Endodermal cell (in vitro differentiated cells): ENCODE measurements at places on chromosomes 1 and 21. TPM values are rescaled to one million over a fixed set of nuclear protein-coding genes. Genes with fewer than 3 reads are reported as not detected.
A peak's percentile ranks its signal among the peaks of the same experiment; 100 is the strongest.

DNA sequence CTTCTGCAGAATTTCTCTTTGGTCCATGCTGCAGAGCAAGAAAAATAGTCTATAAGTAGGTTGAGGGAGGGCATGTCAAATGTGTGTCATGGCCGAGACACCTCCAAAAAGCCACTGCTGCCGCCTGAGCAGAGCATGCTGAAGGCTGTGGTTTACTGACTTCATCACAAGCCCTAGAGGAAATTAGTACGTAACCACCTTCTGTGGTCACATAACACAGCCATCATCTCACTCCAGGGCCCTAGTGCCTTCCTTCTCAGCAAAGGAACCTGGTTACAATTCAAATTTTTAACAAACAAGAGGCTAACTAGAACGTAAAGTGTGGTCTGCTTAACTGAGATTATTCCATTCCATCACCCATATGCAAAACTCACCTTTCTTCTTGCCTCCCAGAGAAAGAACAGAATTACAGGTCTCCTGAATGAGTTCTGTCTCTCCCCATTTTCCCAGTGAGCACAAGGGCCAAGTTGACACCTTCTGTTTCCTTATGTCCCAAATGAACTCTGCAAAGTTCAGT is at the start of gene PTPN22:
Gene PTPN22, minus strand, starts transcription at position 116 of the 517 bp plus-strand sequence.
- H3K4me3 ChIP-seq, result no peak within 1 kb of the TSS
- H3K27ac ChIP-seq, result no peak within 1 kb of the TSS
- H3K27me3 ChIP-seq, result no peaks in the 10 kb centered on the region
- H3K36me3 ChIP-seq, result no peaks in the 10 kb centered on the region
- DNase-seq, result peak; percentile 42

- H3K4me3 ChIP-seq, result no peak overlapping the region
- no peak for DNase-seq
- H3K36me3 ChIP-seq, result no peaks in the 10 kb centered on the region
Measured at GRCh38 chr1:203204756-203205155, 18.3 kb upstream of the CHI3L1 start.

The PCSK9 gene
- total RNA-seq, result 26.1 to 57.0 TPM (median 28.2 TPM) in 3 replicates

DNA sequence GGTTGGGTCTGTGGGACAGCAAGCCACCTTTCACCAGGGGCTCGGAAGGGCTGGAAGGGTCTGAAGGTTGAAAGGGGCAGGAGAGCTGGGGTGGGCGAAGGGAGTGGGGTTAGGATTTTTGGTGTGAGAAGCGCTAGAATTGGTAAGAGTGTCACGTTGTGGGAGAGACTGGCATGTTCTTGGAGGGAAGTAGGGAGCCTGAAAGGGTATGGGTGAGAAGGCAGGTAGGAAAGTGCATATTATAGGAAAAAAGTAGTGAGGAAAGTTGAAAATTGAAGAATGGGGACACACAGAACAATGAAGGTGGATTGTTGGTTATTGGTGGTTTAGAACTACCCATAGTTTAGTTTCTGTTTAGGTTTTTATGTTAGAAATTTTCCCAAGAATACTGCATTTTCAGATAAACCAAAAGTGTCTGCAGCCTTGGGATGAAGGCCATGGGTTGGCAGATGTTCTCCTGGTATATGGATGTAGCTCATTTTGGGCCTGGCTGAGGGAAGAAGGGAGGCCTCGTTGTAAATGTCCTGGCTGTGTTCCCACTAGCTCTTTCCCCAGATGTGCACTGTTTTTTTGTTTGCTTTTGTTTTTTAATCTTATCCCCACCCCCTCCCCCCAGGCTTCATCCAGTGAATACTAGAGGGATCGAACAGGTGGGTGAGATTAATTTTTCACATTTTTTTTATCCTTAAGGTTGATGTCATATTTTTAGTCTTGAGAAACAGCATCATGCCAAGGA is 1.2 kb downstream of the LRRC42 start:
- no peak for DNase-seq
- peaks cover 42% of the 10 kb centered on the region for H3K36me3 ChIP-seq
- H3K4me1 ChIP-seq, result peaks cover 9% of the 10 kb centered on the region
- H3K27me3 ChIP-seq, result no peaks in the 10 kb centered on the region
- H3K27ac ChIP-seq, result no peak overlapping the region

The KRTAP10-6 gene
- not detected in 2 replicates for total RNA-seq

- H3K36me3 ChIP-seq, result no peaks in the 10 kb centered on the region
- DNase-seq, result no peak
- no peaks in the 10 kb centered on the region for H3K4me1 ChIP-seq
- H3K4me3 ChIP-seq, result no peak overlapping the region
- no peak overlapping the region for H3K27ac ChIP-seq
Measured at GRCh38 chr1:225354906-225355305, 72.9 kb downstream of the LBR start.

The DPH5 gene
- 34.7 to 49.3 TPM (median 38.7 TPM) in 3 replicates for total RNA-seq

DNA sequence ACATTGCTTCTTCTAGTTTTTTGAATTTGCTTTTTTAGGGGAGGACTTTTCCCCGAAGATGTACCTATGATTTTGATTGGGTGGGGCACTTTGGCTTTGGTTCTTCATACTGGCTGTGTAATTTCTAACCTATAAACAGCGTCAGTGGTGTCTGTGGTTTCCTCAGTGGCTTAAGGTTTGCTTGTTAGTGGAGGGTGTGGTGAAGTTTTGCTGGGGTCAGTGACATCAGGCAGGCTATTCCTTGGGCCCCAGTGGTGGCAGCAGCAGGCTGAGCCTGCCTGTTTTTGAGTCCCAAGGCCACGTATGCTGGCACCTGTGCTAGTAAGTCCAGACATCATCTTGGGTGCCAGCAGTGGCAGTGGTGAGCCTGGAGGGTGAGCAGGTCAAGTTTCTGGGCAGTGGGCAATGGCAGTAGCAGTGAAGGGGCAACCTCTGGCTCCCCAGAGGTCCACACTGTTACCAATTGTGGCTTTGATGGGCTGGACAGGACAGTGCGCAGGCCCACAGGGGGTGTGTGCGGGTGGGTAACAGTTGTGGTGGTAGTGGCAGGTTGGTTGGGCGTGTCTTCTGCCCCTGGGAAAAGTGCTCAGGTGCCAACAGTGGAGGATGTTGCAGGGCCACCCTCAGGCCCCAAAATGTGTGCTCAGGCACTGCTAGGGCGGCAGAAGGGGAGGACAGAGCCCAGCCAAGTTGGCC is 54.9 kb upstream of the B3GALT2 start:
- no peak for DNase-seq
- peaks cover 45% of the 10 kb centered on the region for H3K36me3 ChIP-seq
- no peaks in the 10 kb centered on the region for H3K4me1 ChIP-seq
- no peak overlapping the region for H3K27ac ChIP-seq
- no peak overlapping the region for H3K4me3 ChIP-seq
- H3K27me3 ChIP-seq, result no peaks in the 10 kb centered on the region

- no peak overlapping the region for H3K4me3 ChIP-seq
- no peak for DNase-seq
- H3K36me3 ChIP-seq, result peaks cover 33% of the 10 kb centered on the region
- H3K4me1 ChIP-seq, result peaks cover 17% of the 10 kb centered on the region
Measured at GRCh38 chr1:56511364-56511763, 68.0 kb downstream of the PLPP3 start.

DNA sequence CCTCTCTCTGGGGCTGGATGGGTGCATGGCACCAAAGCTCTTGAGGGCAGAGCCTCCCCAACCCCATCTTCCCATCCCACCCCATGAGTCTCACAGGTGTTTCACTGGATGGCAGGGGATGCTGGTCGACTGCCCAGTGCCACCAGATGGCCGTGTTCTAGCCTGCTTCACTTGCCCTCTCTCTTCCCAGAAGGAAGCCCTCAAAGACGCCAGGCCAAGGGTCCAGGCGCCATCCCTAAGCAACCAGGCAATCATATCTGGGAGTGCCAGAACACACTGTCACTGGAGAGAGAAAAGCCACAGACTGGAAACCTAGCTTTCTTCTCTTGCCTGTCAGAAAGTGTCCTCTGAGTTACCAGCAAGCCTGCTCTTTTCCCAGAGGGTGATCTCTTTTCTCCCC is 26.7 kb downstream of the PIGM start:
- no peak overlapping the region for H3K27ac ChIP-seq
- peaks cover 31% of the 10 kb centered on the region for H3K27me3 ChIP-seq
- no peaks in the 10 kb centered on the region for H3K36me3 ChIP-seq
- H3K4me3 ChIP-seq, result no peak overlapping the region
- no peak for DNase-seq
- no peaks in the 10 kb centered on the region for H3K4me1 ChIP-seq

- no peaks in the 10 kb centered on the region for H3K36me3 ChIP-seq
- H3K4me3 ChIP-seq, result no peak overlapping the region
- DNase-seq, result no peak
- no peaks in the 10 kb centered on the region for H3K4me1 ChIP-seq
- no peak overlapping the region for H3K27ac ChIP-seq
Measured at GRCh38 chr21:24222676-24223075, 1384.6 kb downstream of the MRPL39 start.

- no peak overlapping the region for H3K4me3 ChIP-seq
- no peaks in the 10 kb centered on the region for H3K27me3 ChIP-seq
- DNase-seq, result peak; percentile 49
Measured at GRCh38 chr1:226611301-226611700, 62.7 kb downstream of the STUM start.

The HP1BP3 gene
- total RNA-seq, result 169 to 207 TPM (median 207 TPM) in 3 replicates

The ERICH3 gene
- total RNA-seq, result not detected in 3 replicates

GRCh38 chr1:115105831-115106230 is 16.5 kb upstream of the TSPAN2 start:
- H3K4me1 ChIP-seq, result no peaks in the 10 kb centered on the region
- no peaks in the 10 kb centered on the region for H3K36me3 ChIP-seq
- no peak overlapping the region for H3K4me3 ChIP-seq
- H3K27me3 ChIP-seq, result no peaks in the 10 kb centered on the region
- H3K27ac ChIP-seq, result no peak overlapping the region

The GIPC2 gene
- 0.54 and 0.79 TPM in 2 replicates for total RNA-seq

- H3K27ac ChIP-seq, result no peak overlapping the region
- no peaks in the 10 kb centered on the region for H3K36me3 ChIP-seq
- no peak for DNase-seq
- peaks cover 8% of the 10 kb centered on the region for H3K4me1 ChIP-seq
Measured at GRCh38 chr1:204495078-204495753, 611 bp upstream of the PIK3C2B start.

DNA sequence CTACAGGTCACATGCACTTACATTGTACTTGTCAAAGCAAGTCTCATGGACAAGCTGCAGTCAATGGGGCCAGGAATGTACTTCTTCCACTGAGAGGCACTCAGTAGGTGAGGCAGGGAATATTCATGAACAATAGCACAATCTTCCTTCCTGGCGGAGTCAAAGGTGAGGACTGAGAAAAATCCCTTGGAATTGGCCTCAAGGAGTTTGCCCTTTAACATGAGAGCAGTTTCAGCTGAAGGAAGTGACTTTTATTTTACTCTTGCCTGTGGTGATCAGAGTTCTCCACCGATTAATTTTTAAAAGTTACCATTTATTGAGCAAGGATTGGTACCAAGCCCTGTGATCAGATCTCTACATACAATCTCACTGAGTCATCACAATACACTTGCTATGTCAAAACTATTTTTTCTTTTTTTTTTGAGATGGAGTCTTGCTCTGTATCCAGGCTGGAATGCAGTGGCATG is 11.2 kb upstream of the AK2 start:
- no peak for DNase-seq
- H3K27me3 ChIP-seq, result no peaks in the 10 kb centered on the region
- no peak overlapping the region for H3K4me3 ChIP-seq
- no peak overlapping the region for H3K27ac ChIP-seq

The BCL2L15 gene
- total RNA-seq, result 0.73 TPM in 1 of 2 replicates, not detected in the other

The KLHDC7A gene
- total RNA-seq, result 4.2 and 4.4 TPM in 2 replicates

The SYTL1 gene
- 6.7 to 8.7 TPM (median 7.5 TPM) in 3 replicates for total RNA-seq

The CBS gene
- total RNA-seq, result 287 to 320 TPM (median 303 TPM) in 3 replicates

The OR14A2 gene
- total RNA-seq, result not detected in 2 replicates

- DNase-seq, result no peak
- no peaks in the 10 kb centered on the region for H3K36me3 ChIP-seq
- peaks cover 3% of the 10 kb centered on the region for H3K4me1 ChIP-seq
- peak overlapping the region; percentile 51 for H3K27ac ChIP-seq
- H3K27me3 ChIP-seq, result no peaks in the 10 kb centered on the region
- no peak overlapping the region for H3K4me3 ChIP-seq
Measured at GRCh38 chr1:182629499-182630096, 25.4 kb upstream of the RGS16 start.
